Left ventricle myocardium inferior (tissue), 1 donor: ENCODE measurements at places on chromosomes 12 and 14.

- DNase-seq, result no peak
These were observed 199.0 kb downstream of the RAD51B start for GRCh38 chr14:68018598-68018997.

- DNase-seq, result no peak
These were observed 37.8 kb upstream of the PPP1CC start for GRCh38 chr12:110780448-110780847.

GRCh38 chr12:22054155-22054554 is 8.1 kb downstream of the CMAS start:
- no peak for DNase-seq

DNA sequence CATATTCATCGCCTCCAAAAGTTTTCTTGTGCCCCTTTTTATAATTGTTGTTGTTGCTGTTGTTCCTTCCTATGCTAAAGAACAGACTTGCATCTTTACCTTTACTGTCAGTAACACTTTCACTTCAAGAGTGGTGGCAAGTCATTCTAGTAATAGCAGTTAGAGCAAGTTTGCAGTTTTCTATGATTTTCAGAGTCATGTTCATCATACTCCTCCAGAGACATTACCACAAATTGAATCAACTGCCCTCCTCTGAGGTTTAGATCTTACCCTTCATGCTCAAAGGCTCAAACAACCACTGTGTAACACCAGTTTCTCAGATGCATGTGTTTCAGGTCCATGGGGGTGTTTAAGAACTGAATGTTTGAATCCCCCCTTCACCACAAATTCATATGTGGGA is 763.4 kb downstream of the LRFN5 start:
- DNase-seq, result no peak

- no peak for DNase-seq
These were observed 659 bp downstream of the PSMD9 start for GRCh38 chr12:121889274-121889624.

DNA sequence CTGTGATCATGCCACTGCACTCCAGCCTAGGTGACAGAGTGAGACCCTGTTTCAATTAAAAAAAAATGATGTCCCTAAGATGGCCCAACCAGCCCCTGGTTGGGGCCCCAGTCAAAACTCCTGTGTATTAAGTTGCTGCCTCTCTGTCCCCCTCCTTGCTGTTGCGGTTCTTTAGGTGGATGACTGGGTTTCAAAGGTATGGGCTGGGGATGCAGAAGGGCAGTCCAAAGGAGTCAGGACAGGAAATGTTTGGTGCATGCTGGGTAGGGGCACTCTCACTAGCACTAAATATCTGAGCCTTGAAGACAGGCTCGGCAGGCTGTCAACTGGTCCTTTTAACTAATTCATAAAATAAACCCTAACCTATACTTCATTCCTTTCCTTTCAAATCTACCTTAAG is 12.0 kb upstream of the PIP4K2C start:
- no peak for DNase-seq

- no peak for DNase-seq
These were observed 30.0 kb downstream of the PELI2 start for GRCh38 chr14:56147986-56148901.

DNA sequence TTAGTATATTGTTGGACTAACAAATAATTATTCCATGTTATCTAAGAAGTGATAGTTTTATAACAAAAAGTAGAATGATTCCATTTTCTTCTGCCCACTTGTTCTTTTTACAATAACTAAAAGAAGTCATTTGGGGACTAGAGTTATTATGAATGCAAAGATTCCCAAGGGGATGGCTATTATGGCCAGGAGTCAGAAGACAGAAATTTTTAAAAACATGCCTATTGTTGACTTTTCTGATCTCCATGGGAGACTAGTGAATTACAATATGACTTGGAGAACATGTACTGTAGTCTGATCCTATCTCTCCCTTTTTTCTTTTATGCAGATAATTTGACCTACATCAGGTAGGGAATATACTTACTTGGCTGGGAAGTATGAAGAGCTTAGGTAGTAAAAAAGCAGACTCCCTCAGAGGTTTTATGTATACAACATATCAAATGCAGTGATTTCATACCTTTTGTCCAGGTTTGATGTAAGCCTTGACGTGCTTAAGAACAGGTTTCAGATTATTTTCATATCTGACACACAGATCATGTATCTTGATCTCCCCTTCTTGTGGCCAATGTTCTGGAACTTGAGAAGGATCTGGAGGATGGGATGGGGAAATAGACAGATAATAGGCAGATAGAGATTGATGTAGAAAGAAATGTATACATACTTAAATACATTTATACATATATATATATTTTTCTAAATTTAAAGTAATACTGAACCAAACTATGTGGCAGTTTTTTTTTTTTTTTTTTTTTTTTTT is 41.0 kb upstream of the KCNJ8 start:
- no peak for DNase-seq

- DNase-seq, result no peak
These were observed 175.8 kb upstream of the NPAS3 start for GRCh38 chr14:32762886-32763285.

GRCh38 chr12:65823513-65824375 is 539 bp upstream of the HMGA2 start:
- DNase-seq, result no peak

DNA sequence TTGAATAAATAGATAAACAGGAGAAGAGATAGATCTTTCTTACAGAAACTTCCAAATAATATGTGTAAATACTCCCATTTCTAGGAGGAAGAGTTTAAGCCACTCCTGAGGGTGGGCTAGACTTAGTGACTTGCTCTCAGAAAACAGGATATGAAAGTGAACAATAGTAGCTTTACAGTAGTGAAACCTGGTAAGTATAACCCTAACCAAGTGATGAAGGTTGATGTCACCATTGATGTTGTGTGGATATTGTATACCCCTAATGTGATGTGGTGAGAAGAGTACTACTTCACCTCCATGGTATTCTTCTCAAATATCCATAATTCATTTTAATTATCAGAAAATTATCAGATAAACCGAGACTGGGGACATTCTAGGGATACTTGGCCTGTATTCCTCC is 20.9 kb downstream of the AKAP6 start:
- DNase-seq, result no peak
